BE2C (cell line): ENCODE measurements at places on chromosomes 13 and 19.

DNA sequence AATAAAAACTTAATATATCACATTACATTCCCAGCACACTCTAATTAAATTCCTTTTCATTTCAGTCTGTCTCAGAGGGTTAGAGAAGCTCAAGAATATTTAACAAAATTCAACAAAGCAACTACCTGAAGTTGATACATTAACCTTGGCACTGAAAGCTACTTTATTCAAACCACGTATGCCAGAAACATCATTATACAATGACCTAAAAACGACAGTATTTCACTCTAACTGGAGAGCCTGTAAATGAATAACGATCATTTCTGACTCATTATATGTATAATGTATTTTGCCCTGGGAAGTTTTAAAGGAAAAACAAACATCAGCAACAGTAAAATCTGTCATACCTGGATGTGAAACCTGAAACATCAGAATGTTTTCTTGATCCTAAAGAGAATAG, 270.1 kb downstream of the SLITRK5 start:
- DNase-seq: no peak

GRCh38 chr19:49677901-49678674, 1.0 kb downstream of the PRMT1 start:
- DNase-seq: peak; percentile 90

- DNase-seq: peak; percentile 4
Observed at GRCh38 chr19:5139583-5140325, 170.8 kb downstream of the KDM4B start.

- DNase-seq: no peak
Observed at GRCh38 chr13:66553391-66553790, 676.7 kb downstream of the PCDH9 start.

- DNase-seq: no peak
Observed at GRCh38 chr13:79778741-79779460, 297.9 kb downstream of the NDFIP2 start.

- DNase-seq: no peak
Observed at GRCh38 chr13:24709186-24709913, 29.1 kb downstream of the ATP12A start.

- DNase-seq: no peak
Observed at GRCh38 chr13:45544520-45544919, 71.0 kb downstream of the ERICH6B start.

GRCh38 chr13:75762076-75762937, 126.2 kb downstream of the LMO7 start:
- no peak for DNase-seq

DNA sequence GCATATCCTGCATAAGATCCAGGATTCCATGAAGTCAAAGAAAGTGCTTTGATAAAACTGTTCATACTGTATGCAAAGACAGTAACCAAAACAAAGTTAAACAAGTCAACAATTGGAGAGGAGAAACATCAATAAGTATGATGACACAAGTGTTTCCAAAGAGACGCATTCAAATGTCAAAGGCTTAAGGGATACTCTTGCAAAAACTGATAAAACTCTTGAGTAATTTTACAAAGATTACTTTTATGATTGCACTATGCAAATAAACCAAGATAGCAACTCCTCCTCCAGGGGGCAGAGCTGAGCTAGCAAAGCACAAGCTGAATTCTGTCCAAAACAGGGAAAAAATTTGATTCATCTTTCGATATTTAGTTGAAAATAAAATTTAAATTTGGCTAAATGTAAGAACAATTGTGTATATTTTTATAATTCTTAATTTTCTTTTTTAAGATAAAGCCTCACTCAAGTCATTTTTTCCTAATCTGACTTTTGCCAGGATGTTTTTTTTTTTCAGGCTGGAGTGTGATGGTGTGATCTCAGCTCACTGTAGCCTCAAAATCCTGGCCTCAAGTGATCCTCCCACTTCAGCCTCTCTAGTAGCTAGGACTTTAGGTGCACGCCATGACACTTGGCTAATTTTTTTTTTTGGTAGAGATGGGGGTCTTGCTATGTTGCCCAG, 84.0 kb downstream of the MZT1 start:
- DNase-seq: peak; percentile 73

DNA sequence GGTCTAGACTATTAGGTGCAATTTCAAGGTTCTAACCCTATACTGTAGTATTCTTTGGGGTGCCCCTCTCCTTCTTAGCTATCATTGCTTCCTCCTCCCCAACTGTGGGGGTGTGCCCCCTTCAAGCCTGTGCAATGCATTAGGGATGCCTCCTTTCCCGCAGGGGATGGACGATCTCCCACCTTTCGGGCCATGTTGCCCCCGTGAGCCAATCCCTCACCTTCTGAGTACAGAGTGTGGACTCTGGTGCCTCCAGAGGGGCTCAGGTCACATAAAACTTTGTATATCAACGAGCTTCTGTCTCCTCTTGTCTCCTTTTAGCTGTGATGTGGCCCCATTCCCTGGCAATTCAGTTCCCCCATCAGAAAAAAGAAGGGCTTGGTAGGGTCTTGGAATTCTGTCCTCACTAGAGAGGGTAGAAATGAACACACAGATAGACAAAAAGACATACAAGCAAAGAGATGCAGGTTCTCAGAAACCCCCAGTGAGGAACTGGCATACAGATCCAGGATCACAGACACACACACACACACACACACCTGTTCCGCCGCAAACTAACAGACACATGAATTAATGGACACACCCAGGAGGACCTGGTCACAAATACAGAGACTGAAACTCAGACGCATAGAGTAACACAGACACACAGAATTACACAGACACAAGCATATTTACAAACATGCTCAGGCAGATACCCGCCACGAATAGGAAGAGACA, 2.5 kb upstream of the HNRNPUL1 start:
- no peak for DNase-seq

DNA sequence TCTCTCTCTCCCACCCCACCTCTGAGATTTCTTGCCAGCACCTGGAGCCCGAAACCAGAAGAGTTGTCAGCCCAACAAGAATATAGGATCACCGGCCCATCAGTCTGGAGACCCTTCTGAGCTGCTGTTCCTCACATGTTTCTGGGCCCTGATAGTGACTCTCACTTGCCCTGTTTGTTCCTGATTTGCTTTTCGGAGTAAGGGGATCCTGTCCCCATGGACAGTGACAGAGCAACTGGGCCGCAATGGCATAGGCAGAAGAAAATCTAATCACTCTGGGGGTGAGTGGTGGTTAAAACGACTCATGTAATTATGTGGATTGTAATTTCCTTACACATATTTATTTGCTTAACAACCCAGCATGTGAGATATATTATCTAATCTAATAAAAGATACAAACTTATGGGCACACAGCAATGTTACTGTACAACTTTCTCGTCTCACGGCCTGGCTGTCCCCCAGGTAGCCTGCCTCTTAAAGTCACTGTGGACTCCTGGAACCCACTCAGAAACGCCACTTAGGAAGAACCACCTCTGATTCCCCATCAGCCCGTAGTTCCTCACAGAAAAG, 663 bp upstream of the SMAD9 start:
- no peak for DNase-seq

- no peak for DNase-seq
Observed at GRCh38 chr13:37136187-37136586, 30.7 kb upstream of the CSNK1A1L start.

DNA sequence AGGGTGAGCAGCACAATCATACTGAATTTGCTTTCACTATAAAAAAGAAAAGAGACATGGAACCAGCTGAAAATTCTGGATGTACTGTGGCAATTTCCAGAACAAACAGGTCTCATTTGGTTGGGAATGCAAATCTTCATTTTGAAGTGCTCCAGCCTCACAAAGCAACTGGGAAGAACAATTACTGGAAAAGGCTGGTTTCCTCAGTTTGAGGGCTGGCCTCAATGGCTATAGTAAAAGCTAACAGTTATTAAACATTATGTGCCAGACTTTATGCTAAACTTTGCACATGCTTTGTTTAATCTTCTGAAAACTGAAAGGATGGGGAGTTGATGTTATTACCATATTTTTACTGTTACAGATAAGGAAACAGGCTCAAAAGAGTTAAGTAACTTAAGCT, 3.0 kb downstream of the OBI1 start:
- DNase-seq: no peak

DNA sequence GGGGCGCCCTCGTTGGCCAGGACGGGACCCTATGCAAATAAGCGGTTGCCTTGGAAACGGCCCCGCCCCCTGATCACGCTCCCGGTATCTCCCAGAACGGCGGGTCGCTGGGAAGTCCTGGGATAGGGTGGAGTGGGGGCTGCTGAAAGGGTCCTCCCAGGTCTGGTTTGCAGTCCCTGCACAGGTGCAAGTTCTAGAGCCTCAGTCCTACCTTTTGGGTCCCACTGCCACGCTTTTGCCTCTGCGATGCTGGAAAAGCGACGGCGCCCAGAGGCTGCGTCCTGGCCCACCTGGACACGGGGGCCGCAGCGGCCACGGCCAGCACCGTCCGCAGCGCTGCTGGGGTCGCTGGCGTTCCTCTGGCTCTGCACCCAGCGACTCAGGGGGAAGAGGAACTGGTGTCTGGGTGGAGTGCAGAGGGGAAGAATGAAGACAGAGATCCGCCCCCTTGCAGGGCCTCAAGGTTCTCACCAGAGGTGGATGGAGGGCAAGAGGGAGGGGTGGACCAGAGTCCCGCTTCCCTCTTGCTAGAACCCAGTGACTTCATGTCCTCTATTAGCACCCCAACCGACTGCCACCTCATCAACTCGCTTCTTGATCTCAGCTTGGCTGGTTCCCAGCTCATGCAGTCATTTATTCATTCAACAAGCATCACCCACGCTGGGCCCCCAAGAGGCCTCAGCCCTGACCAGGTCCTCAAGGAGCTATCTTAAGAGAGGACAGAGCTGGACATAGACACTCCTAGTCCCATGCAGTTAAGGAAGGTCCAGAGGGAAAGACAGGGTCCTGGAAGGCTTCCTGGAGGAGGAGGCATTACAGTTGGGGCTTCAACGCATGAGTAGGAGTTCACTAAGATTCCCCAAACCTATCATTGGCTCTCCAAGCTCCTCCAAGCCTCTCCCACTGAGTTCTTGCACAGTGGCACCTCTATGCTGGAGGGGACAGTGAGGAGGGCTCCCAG, at the start of gene LRRC25:
TSS of gene LRRC25 (minus strand) at position 381 of the 961 bp plus-strand sequence. CDS start 659 bp downstream, outside the sequence.
- DNase-seq: peak; percentile 58

DNA sequence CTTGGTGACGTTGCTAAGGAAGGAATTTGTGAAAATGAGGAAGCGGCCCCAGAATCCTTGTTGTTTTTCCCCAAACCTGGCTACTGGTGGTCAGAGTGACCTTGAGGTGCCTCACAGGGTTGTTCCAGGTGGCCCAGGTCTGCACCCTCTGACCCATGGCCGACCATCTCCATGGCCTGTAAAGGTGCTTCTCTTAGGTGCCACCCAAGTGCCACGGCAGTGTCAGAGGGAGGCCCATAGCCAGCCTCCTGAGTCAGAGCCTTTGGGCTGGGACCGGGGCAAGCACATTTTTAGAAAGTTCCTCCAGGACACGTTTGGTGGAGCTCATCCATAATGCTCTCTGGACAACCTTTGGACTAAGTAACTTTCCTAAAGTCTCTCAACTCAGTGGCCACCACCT, 83.9 kb upstream of the IRS2 start:
- DNase-seq: no peak

DNA sequence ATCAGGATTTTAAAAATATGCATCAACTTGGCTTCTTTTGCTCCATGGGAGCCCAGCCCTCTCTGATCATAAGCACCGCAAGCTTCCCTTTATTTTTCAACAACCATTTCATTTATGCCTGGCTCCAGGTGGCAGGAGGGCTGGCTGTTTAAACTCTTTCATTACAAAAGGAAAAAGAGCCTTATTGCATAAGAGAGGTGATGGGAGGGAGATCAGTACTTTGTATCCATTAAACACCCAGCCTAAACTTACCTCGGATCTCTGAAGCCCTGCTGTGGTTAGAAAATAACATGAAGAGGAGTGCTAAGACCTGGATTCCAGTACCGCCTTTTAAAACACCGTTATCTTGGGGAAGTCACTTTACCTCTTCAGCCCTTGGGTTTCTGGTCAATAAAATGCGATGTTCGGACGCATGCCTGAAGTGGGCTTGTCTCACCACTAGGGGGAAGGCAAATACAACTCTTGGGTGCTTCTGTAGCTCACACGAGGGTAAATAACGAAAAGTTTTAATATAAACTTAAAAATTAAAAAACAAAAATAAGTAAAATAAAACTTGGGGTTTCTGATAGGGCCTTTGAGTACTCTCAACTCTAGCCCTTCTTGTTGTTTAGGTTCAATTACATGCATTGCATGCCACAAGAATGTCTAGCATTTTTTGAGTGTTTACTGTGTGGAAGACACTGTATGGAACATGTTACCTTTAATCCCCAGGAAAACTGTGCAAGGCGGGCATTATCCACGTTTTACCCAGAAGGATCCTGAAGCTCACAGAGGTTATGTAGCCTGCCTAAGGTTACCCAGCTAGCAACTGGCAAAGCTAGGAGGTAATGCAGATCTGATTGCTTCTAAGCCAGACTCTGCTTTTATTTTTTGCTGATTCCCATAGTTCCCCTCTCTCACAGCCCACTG, 240.3 kb downstream of the LMO7 start:
- peak; percentile 50 for DNase-seq

DNA sequence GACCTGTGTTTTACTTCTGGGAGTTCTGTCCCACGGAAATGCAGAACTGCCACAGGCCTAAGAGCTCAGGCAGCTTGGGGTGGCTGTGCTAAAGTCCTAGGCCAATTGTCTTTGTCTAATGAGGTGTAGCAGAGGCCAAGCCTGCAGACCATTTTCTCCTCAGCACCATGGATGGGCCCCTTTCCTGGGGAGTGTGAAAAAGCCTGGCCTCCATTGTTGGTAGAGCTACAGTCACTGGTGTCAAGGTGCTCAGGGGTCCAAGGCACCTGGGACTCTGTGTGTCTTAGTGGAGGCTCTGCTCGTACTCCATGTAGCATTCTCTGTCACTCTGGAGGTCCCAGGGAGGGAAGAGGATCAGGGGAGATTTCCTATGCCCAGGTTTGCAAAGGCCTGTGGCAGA, 329.6 kb downstream of the SLITRK5 start:
- DNase-seq: no peak

GRCh38 chr13:113078902-113079780, 26.4 kb upstream of the F7 start:
- DNase-seq: peak; percentile 5

DNA sequence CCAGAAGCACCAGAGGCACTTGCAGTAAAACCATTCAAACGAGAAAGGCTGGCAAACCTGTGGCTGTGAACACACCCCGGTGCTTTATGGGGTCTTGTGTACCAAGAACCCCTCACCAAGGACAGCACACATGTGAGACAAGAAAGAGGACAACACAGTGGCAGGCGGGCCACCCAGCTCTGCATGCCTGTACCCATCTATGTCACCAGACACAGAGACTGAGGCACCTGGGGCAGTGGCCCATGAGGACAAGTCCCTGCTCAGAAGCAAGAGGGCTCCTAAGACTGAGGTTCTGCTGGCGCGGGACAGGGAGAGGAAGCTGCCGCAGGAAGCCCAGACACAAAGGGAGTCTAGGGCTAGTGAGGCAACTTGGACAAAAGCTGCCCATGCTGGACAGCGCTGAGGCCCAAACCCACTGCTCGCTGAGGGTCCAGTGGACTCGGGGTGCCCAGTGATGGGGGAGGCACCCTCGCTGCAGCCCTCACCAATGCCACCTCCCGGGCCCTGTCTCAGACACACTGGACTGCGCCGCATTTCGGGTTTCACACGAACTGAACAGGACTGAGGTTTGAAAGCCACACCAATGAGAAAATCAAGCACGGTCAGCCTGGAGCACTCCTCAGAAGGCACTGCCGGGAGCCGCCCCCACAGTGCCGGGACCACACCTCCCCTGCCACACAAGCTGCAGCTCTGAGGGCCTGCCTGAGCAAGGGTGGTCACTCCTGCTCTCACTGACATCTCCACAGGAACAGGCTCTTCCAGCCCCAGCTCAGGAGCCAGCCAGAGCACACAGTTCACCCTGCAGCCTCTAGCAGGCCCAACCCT, 232.7 kb downstream of the TUBA3C start:
- no peak for DNase-seq

- DNase-seq: no peak
Observed at GRCh38 chr13:84744203-84744602, 861.9 kb upstream of the SLITRK1 start.
